ENCODE measurements at places on chromosomes 3 and 15.
A peak's percentile ranks its signal among the peaks of the same experiment; 100 is the strongest.

GRCh38 chr3:143567823-143568222, 280.4 kb downstream of the SLC9A9 start:
- no peak for DNase-seq

DNA sequence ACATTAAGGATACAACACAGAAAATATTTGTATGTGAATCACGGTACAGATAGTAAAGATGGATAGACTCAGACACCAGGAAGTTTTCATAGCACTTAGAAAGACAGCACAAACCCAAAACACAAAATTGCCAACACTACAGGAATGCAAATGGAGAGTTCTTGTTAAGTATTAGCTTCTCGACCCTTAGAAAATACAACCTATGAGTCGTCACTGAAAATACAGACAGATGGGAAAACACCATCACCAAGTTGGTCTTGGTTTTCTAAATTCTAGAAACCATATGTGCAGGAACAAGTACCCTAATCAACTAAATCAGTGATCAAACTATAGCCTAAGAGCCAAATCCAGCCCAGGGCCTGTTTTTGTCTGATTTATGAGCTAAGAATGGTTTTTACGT, 50.7 kb downstream of the PEAK1 start:
- no peak for DNase-seq

- DNase-seq, result no peak
Observed at GRCh38 chr3:173402656-173403055, 5.1 kb downstream of the NLGN1 start.

DNA sequence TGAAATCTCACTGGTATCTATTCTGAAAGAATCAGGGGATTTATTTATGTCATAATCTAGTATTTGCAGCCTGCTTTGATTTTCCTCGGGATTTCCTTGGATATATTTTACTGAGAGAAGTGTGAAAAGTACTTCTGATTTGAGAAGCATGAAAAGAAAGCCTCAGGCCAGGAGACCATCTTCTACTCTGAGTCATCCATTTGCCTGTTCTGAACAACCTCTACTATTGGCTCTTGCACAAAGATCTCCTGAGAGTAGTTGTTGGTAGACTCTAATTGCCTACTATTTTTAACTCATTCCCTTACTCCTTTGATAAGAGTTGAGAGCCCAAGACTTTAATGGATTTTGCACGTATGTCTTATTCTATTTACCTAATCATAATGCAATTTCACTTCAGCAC, 318.9 kb downstream of the BCHE start:
- peak; percentile 13 for DNase-seq

DNA sequence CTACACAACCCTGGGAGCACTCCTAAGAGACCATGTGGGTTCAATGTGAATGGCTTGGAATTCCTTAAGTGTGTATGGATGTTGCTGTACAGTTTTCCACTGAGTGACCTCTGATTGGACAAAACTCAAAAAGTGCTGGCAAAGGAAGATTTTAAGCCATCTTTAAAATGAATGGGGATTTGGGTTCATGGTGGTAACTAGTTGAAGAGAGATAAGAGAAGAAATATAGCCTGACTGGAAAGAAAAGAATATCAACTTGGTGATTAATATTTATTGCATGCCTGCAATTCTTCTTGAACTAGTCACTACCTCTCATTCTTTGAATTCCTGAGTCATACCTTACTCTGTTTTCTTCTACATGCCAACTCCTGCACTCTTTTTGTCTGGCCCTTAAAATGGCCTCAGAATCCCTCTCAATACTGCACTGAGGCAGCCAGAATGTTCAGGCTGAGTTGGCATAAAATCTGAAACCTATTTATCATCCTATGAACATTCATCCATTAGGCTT, 124.7 kb downstream of the RPL22L1 start:
- DNase-seq, result peak; percentile 94

GRCh38 chr15:53811530-53811929, 52.1 kb upstream of the WDR72 start:
- peak; percentile 9 for DNase-seq

DNA sequence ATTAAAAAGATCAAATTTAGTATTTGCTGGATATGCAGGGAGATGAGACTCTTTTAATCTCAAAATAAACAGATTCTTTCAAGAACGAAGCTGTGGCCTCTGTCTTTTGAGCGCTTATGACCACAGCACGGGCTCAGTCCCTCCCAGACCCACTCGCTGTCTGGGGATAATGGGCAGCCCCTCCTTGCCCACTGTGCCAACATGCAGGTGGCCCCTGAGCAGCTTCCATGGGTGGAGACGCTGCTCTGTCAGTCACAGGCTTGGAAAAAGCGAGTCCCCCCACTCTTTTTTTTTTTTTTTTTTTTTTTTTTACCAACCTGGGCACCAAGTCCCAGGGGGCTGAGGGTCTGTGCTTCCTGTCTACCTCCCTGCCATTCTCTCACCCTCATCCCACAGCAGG, 150.9 kb downstream of the LRRK1 start:
- no peak for DNase-seq

DNA sequence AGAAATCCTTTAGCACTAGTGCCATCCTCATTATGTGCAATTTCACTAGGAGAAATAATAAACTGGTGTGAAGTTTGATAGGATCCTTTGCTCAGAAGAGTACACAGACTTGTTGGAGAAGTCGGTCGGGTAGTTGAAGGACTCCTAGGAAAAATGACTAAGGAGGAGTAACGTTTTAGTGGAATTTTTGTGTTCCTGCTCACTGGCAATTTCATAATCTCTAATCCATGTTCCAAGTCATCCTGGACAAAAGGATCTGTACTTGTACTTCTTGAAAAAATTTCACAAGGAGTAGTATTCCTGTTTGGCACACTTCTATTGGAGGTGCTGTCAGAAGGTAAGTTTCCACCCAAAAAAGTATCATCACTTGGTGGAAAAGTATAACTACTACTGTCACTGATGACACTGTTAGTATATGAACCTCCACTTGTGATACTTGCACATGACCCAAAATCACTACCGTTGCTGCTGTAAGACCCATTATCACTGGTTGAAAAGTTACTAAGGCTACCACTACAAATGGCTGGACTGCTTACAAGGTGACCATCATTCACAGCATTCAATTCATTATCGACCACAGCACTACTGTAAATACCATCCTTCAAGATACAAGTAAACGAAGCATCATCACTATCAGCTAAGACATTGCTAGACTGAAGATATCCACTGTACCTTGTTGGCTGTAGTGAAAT, 77.4 kb downstream of the NEDD4 start:
- DNase-seq, result peak; percentile 43

DNA sequence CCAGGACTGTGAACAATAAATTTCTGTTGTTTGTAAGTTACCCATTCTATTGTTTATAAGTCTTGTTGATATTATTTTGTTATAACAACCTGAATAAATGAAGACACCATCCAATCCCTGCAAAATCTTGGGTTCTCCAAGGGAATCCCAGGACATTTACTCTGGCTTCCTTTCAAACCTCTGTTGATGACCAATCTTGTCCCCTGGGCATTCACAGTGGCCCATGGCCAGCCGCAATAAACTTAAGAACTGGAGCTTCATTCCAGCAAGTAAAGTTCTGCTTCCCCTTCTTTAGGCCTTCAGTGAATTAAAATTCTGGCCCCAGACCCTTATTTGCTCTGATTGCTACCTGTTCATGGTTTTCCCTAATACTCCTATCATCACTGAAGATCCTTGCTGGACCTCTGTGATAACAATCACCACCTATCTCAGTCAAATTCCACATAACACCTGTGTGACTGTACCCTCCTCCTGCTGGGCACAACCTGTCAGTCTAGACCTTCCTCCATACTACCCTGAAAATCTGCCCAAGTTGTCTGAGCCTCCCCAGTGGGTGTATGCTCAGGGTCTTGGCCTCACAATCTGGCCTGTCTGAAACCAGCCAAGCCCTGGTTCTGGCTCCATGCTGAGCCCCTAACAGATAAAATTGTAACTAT, 153.1 kb downstream of the SEMA6D start:
- peak; percentile 58 for DNase-seq

DNA sequence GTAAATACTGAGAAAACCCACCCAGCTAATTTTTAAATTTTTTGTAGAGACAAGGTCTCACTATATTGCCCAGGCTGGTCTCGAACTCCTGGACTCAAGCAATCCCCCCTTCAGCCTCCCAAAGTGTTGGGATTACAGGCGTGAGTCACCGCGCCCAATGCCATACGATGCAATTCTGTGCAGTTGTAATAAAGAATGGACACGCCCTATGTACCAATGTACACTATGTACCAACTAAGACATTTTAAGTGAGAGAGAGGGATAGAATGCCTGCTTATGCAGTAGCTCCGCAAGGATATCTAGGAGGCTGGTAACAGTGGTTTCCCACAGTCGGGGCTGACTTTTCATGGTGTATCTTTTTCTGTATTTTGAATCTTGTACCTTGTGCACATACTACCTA, 14.6 kb downstream of the ZNF710 start:
- no peak for DNase-seq

DNA sequence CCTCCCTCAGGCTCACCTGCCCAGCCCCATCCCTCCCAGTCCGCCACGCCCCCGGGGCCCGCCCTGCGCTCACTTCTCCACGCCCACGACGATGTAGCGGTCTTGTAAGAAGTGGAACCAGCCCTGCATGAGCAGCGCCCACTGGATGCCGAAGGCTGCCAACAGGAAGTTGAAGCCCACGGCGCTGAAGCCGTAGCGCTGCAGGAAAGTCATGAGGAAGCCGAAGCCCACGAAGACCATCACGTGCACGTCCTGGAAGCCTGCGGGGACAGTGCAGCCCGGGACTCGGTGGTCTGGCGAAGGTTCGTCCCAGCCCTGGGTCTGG, 9.7 kb downstream of the RHCG start:
- no peak for DNase-seq

DNA sequence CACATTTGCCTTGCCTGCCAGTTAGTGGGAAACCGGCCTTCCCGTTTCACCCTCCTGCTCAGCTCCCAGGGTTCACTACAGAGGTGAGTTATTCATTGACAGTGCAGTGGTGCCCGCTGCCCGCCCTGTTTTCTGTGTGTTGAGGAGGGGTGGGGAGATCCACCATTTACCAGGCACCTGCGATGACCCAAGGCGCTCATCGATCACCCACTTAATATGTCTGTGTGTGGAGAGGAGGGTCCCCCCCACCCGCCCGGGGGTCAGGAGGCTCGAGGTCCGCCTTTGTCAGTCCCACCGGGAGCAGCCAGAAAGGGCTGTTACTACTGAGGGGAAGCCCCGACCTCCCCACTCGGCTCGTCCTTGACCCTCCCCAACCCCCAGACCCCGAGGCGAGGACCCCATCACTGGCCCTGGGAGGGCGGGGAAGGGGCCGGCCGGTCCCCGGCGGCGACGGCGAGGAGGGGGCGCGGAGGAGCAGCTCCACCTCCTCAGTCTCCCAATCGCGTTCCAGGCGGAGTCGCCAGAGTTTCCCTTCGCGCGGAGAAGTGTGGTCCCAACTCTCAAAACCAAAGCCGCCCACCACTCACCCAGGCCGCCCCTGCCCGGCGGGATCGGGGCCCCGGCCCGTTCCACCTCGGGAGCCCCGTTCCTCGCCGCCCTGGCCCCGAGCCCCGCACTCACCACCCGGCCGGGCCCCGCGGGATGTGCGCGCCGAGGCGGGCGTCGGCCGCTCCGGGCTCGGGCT, 1.1 kb downstream of the PLXNB1 start:
- no peak for DNase-seq

DNA sequence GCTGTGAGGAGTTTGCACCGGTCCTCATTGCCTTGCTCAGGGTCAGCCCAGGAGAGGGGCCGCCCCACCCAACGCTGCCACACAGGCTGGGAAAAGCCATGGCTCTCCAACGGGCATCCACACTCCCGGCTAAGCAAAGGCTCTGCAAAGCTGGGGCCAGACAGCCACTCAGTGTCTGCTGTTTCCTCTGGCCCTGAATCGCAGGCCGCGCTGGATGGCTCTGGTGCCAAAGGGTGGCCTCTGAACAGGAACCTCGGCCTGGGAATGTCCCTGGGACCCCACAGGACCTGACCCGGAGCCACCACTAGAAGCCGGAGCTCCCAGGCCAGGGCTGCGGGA, 42.9 kb downstream of the RPN1 start:
- DNase-seq, result no peak

DNA sequence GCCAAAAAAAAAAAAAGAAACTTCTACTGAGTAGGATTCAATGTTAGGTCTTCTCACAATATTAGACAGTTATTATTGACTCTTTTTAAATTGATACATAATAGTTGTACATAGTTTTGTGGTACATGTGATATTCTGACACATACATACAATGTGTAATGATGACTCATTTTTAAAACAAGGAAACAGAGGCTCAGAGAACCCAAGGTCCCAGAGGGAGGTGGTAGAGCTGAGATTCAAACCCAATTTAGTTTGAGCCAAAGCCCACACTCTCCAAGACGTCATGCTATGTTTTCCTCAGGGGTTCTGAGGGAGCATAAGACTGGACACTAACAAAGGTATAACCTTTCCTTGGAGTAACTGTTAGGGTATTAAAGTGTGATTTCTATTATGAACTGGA, 40.6 kb downstream of the MYO5C start:
- peak; percentile 28 for DNase-seq

GRCh38 chr3:111955876-111956275, 22.9 kb upstream of the ABHD10 start:
- DNase-seq, result no peak

GRCh38 chr3:52043750-52044149, 12.6 kb downstream of the DUSP7 start:
- no peak for DNase-seq

DNA sequence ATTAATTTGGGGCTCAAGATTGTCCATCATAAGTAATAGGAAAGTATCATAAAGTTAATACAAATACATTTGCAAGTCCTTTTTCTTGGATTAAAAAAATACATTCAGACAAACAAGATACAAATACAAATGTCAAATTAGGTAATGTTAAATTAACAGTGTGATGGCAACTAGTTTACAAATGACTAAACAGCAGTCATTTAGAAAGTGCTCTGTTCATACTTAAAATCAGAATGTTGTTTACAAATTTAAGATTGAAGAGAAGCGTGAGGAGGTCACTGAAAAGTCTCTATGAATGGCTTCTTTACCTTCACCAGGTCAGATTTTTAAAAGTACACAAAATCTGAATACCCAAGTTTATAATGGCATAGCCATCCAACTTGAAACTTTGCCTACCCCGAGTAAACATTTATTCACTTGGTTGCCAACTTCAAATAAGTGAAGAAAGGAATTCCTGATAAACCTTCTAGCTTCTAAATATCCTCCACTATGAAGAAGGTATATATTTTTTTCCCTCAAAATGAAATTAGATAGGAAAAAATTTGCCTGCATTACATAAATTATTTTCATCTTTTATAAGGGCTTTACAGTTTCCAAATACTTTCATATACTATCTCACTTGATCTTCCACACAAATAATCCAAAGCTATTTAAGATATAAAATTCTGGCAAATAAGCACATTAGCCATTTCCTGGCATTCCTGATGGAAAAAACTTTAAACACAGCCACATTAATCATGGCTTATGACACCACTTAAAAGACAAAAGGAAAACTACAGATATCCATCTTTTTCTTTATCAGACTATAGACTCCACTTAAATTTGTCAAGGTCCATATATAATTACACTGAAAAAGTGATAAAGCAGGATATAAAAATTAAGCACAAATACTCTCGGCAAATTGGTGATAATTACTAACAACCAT, 11.5 kb upstream of the NEK10 start:
- no peak for DNase-seq

DNA sequence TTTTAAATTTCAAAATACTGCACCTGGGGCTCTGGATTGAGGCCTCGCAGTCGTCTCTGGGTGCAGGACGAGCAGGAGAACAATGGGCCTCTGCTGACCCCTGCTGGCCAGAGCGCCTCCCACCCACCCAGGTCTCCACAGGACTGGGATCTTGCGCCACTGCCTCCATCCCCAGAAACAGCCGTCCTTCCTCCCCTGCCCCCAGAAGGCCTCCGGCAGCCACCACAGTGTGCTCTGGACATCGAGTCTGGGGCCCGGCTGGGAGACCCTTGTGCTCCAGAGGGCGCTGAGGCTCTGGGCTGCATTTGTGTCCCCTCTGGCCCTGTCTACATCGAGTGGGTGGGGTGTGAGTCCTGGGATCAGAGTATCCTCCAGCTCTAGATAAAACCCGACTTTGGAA, 6.7 kb upstream of the ACSBG1 start:
- peak; percentile 62 for DNase-seq

Data from M059J (cell line).